ENCODE measurements at places on chromosomes 11 and 22.

DNA sequence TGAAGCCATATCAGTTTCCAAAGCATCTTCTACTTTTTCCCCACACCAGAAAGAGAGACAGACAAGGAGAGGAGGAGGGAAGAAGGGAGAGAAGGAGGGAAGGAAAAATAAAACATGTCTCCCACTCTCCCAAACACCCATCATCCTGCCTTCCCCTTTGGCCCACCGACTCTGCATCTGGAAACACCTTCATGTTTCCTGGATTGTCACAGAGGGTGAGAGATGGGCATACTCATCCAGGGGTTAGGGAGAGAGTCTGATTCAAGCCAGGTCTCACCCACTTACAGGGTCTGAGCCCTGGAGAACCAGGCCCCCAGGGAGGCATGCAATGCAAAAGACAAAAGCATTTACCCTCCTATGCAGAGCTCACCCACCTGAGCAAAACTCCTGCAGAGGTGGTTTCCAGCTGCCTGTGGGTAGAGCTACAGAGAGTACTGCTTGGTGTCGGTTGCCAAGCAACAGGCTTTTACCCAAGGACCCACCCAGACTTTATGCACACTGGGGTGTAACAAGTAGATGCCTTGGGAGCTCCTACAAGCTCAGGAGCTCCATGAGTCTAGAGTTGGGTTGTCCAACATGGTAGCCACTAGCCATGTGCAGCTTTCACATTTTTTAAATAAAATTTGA is 33.4 kb downstream of the MN1 start:
- no peak for DNase-seq

- no peak for DNase-seq
Observed at GRCh38 chr11:64805481-64805880, 2.5 kb upstream of the MAP4K2 start.

- no peak for DNase-seq
Observed at GRCh38 chr11:11170352-11171084, 182.5 kb downstream of the CSNK2A3 start.

DNA sequence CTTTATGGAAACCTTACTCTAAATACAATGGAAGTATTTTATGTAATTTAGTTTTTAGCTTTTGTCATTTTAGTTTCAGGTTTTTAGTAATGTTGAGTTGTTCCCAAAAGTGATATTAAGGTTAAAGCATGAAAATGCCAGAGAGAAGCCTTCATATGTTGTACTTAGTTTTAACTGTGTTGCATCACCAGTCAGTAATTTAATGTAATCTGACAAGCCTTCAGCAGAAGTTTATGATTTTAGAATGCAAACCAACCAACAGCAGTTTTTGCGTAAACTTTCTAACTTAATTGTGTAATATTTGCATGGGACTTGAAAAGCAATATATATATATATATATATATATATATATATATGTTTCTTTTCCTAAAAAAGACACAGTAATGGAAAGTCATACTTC is 110.6 kb downstream of the MSANTD4 start:
- DNase-seq, result no peak

DNA sequence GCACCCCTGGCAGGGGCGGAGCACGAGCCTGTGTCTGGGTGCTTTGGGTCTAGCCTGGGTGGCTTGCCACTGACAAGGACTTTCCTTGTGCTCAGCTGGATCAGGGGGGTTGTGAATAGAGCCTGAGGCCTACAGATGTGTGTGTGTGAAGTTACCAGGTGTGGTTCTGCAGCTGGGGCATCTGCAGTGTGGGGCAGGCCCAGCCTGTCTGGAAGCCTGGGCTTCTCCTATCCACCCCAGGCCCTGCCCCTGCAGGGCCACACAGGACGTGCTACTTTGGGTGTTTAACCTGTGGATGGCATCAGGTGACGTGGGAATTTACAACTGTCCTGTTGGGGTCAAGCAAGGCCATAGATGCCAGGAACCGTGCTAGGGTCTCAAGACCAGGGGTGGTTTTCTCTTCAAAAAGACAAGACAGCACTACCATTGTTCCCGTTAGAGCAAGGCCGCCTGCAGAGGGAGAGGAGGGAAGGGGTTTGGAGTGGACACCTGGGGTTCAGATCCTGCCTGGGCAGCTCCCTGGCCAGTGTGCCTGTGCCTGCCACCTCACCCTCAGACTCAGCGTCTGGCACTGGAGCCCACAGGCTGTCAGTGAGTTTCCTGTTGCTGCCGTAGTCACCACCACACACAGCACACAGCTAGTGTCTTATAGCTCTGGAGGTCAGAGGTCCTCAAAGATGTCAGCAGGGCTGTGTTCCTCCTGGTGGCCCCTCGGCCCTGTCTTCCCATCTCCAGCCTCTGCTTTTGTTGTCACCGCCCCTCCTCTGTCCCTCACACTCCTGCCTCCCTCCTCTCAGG is 31.6 kb downstream of the CTTN start:
- no peak for DNase-seq
